HuH-7 (cell line): ENCODE measurements at places on chromosomes 16 and 17.

- DNase-seq: no peak
Measured at GRCh38 chr17:32490101-32490482, 3.3 kb downstream of the CDK5R1 start.

DNA sequence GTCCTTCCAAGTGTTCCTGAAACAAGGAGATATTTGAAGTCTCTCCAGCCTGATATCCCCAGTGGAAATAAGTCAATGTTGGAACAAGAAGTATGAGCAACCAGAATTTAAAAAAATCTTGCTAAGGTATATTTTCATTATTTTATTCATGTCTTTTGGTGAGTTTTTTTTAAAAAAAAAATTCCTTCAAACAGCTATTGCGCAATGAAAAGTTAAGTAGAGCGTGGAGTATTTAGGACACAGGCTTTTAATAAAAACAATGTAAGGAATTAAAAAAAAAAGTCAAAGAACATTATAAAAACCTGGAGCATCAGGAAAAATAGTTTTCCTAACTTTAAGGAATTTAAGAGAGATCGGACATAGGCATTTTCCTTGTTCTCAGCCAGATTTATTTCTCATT lies 940.4 kb downstream of the KCNJ2 start:
- no peak for DNase-seq

GRCh38 chr17:81537343-81537855 lies 9.2 kb downstream of the FSCN2 start:
- DNase-seq: peak; percentile 83

- no peak for DNase-seq
Measured at GRCh38 chr17:13595599-13595899, 6.2 kb downstream of the HS3ST3A1 start.

DNA sequence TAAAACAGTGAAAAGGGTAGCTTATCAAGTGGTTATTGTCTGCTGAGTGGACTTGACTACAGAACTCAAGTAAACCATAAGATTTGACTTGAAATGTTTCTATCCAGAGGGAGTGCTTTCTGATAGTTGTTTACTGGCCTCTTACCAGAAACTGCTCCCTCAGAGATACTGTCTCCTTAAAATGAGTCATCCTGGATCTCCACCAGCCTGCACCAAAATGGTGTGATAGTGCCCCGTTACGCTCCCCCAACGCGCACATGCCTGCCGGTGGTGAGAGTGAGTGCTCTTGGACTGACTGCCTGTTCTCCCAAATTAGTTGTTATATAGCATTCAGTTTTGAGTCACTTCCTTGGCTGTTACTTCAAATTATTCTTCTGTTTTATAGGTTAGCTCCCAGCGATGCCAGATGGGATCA lies 22.9 kb downstream of the PRCD start:
- DNase-seq: no peak

GRCh38 chr17:37322826-37323561 lies 52.8 kb upstream of the C17orf78 start:
- DNase-seq: no peak

GRCh38 chr17:63853260-63853659 lies 10.8 kb upstream of the SMARCD2 start:
- DNase-seq: no peak

DNA sequence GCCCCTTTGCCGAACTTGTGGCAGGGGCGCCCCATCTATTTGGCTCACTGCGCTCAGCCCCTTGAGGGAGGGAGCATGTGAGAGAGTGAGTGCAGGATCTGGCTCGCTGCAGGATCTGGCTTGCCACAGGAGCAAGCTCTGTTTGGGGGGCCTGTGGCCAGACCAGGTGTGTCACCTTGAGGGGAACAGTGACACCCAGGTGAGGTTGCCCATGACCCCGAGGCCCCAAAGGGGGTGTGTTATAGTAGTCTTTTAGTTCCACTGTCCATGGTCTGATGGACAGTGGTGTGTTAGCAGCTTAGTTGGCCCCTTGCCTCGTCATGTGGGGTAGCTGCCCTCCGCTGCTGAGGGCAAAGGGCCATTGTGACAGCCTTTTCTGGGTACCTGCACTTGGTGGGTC lies 41.6 kb downstream of the CCDC42 start:
- DNase-seq: no peak

- no peak for DNase-seq
Measured at GRCh38 chr17:7831233-7831632, 2.8 kb upstream of the KDM6B start.

DNA sequence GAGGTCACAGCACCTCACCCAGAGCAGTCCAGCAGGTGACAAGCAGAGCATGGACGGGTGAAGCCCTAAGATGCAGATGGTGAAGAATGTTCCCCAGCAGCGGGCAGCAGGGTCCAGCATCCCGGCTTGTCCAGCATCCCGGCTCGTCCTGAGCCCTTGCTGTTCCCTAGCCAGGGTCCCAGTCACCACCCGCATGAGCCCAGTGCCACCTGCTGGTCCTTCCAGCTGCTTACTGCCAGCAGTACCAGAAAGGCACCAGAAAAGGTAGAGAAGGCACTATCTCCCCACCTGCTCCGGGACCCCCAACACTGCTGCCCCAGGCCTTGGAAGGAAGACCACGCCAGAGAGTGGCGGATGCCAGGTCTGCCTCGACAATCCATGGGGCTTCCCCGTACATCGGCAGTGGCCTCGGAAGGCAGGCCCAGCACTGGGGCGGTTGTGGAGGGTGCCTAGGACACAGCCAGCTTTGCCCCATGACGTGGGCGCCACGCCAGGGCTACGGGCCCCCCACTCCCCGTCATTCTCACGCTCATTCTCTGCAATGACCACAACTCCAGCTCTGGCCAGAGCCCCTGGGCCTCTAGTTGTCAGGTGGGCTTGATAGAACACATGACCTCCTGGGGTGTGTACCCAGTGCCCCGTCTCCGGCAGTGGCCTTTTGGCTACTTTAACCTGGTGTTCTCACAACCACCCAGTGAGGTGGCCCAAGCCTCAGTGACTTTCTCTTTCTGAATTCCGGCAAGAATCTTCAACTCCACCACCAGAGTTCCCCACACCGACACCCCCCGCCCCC lies 1.4 kb downstream of the CENPX start:
- peak; percentile 82 for DNase-seq

DNA sequence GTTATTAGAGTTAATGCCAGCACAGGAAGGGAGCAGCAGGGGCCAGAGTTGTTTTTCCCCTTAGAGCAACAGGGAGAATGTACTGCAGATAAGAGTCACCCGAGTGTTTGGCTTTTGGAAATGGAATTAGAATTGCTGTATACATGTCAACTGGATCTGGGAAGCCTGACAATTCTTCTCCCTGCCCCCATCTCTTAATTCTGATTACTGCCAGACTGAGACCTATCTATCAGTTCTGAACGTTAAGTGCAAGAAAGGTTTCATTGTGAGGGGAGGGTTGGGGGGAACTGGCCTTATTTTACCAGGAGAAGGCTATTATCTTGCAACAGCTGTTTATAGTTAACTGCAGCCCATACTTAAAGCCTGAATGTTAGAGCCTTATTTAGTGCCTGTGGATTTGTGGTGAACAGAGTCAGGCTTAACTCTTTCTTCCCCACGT lies 424.5 kb upstream of the CDH11 start:
- no peak for DNase-seq

GRCh38 chr17:79272666-79273219 lies 198.1 kb downstream of the ENGASE start:
- no peak for DNase-seq

DNA sequence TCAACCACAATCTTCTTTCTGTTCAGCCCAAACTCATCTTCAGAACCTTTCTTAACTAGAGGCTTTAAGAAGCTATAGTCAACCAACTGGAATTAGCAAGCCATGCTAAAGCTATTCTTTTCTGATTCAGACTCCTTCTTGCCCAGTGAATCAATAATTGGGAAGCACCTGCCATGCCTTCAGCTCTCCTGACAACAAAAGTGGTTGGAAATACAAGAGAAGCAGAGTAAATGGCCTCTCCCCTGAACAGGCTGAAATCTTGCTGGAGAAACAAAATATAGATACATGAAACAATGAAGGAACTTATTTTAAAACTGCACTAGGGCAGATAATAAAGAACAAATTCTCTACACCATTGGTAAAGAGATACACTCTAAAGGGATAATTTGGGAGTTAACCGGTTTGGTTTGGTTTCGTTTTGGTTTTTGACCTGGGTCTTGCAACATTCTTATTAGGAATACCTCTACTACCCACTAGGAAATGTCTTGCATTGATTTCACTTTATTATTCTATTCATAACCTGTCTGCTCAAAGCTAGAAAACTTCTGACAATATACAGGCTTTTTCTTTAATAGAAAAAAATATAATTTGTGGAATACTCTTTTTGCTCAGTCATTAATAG lies 173.6 kb upstream of the DYNLRB2 start:
- no peak for DNase-seq

DNA sequence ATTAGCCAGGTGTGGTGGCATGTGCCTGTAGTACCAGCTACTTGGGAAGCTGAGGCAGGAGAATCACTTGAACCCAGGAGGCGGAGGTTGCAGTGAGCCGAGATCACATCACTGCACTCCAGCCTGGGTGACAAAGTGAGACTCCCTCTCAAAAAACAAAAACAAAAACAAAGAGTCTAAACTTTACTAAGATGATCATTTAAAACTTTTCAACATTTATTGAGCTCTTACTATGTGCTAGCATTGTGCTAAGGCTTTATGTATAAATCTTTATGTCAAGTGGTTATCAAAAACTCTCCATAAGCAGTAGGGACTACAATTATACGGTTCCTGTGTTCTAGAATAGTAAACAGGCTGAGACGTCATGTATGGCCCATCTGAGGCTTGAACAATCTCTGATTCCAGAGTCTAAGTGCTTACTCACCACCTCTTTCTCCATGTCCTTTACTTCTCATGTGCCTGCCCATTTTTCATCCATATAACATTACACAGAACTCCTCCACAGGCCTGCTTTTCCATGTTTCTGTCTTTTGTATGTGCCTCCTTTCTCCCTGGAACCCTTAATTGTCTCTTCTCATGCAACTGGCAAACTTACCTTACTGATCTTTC lies 66.7 kb downstream of the NUP88 start:
- DNase-seq: no peak

DNA sequence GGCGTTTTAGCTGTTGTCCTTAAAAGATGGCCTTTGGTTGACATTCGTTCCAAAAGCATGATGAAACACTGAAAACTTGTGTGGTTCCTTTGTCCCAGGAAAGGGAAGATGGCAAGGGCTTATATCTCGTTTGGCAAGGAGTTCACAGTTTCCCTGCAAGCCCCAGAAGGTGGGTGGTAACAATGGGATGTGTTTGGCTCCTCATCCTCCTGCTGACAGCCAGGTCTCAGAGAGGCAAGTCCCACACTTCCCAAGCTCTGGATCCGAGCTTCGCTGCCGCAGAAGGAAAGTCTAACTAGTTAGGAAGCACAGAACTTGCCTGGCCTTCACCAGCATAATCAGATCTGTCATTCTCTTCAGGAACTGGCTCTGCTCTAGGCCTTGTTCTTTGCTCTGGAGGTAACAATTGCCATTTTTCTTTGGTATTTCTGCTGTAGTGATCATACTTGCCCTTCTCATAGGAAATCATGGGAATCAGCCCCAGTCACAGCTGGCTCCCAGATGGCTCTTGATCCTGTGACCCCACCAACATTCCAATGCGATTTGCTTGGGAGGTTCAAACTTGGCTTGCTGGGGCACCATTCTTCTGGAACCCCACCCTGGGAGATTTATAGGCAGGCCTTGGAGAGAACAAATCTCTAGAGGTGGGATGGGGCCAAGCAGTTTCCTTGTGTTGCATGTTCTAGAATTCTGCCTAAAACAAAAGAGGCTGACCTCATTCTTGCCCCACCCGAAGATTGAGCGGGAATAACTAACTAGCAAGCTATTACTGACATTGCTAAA lies 17.9 kb downstream of the KPNA2 start:
- DNase-seq: no peak

GRCh38 chr17:50198026-50198669 lies 3.3 kb downstream of the COL1A1 start:
- DNase-seq: peak; percentile 93

DNA sequence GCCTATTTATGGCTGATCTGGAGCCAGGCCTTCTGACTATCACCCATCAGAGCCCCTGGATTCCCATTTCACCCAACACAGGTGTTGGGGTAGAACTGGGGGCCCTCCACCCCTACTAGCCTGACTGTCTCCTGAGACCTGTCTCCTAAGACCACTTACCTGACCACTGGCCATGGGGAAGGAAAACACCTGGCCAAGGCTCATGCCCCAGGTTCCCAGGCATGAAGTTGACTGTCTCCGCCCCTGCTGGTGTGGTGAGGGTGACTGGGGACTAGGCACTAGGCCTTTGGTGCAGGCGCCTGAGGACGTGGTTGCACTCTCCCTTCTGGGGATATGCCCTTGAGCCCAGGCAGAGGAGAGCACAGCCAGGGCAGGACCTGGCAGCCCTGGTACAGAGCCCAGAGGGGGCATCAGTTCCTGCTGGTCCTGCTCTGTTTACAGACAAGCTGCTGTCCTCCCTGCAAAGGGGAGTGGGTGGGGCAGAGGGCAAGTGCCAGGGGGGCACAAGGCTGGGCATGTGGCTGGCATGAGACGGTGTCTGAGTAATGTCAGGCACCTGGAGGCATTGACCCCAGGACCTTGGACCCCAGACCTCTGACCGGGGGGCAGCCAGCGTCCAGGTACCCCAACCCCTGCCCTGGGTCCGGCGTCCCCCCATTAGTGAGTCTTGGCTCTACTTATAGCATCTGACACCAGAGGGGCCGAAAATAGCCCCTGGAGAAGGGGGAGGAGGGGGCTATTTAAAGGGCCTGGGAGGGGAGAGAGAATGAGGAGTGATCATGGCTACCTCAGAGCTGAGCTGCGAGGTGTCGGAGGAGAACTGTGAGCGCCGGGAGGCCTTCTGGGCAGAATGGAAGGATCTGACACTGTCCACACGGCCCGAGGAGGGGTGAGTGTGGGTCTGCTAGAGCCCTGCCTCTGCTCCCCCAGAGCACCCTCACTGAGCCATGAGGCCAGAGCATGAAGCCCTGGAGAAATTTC lies at the start of gene TCAP:
Gene TCAP (plus strand): TSS at position 769 of the 981 bp plus-strand sequence. CDS start 11 bp downstream, at position 780.
- DNase-seq: no peak

- no peak for DNase-seq
Measured at GRCh38 chr17:78722246-78722761, 59.8 kb downstream of the CYTH1 start.

DNA sequence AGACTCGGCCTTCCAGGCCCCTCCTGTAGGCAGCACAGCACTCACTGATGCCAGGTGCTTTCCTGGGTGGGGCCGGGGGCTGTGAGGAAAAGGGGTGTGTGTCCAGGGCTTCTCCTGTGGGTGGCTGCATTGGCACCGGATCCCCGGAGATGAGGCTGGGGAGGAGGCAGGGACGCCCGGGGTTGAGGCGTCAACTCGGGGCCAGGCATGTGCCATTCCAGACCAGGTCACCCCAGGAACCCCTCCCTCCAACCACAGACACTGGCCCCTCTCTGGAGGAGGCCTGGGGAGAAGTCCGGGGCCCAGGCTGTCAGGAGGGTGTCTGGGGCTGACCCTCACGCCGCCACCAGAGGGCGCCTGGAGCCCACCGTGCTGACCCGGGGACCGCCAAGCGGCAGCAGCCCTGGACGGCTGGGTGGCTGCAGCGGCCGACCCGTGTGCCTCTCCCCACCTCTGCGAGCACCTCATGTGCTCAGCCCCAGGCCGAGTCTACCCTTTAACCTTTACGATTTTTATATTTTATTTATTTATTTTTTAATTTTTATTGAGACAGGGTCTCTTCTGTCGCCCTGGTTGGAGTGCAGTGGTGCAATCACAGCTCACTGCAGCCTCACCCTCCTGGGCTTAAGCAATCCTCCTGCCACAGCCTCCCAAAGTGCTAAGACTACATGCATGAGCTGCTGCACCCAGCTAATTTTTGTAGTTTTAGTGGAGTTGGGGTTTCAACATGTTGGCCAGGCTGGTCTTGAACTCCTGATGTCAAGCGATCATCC lies 3.2 kb upstream of the METRN start:
- peak; percentile 85 for DNase-seq

GRCh38 chr17:44565866-44566443 lies 8.7 kb downstream of the FZD2 start:
- no peak for DNase-seq
